ENCODE measurements at places on chromosomes 2 and 18.

DNA sequence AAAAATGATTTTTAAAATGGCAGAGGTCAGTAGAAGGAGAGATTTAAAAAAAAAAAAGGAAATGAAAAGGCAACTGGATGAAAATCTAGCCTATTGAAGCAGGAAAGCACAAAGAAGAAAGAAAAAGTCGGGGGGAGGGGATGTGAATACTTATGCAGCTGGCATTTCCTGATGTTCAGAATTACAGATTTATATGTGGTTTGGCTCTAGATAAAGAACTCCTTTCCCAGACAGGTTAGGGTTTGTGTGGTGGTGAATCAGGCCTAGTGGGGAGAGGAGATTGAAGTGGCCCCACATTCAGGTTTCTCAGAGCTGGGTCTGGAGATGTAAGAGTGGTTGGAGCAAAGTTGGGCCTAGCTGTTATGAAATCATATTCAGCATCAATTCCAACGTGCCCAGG lies 394.4 kb downstream of the FIGN start:
- H3K36me3 ChIP-seq, result no peaks in the 10 kb centered on the region
- H3K27ac ChIP-seq, result no peak overlapping the region
- H3K27me3 ChIP-seq, result no peaks in the 10 kb centered on the region
- no peaks in the 10 kb centered on the region for H3K4me1 ChIP-seq
- no peak overlapping the region for H3K4me3 ChIP-seq

GRCh38 chr18:10315522-10315921 lies 138.9 kb upstream of the APCDD1 start:
- H3K27me3 ChIP-seq, result no peaks in the 10 kb centered on the region
- no peaks in the 10 kb centered on the region for H3K4me1 ChIP-seq
- no peak for DNase-seq
- no peaks in the 10 kb centered on the region for H3K36me3 ChIP-seq
- no peak overlapping the region for H3K27ac ChIP-seq

GRCh38 chr2:3102922-3103569 lies 274.6 kb downstream of the EIPR1 start:
- H3K4me1 ChIP-seq, result no peaks in the 10 kb centered on the region
- DNase-seq, result no peak
- H3K27ac ChIP-seq, result no peak overlapping the region
- no peaks in the 10 kb centered on the region for H3K27me3 ChIP-seq
- no peak overlapping the region for H3K4me3 ChIP-seq

GRCh38 chr2:132680544-132680943 lies 10.5 kb upstream of the LYPD1 start:
- no peaks in the 10 kb centered on the region for H3K27me3 ChIP-seq
- no peaks in the 10 kb centered on the region for H3K4me1 ChIP-seq
- H3K36me3 ChIP-seq, result no peaks in the 10 kb centered on the region
- no peak overlapping the region for H3K4me3 ChIP-seq
- no peak overlapping the region for H3K27ac ChIP-seq
- no peak for DNase-seq

DNA sequence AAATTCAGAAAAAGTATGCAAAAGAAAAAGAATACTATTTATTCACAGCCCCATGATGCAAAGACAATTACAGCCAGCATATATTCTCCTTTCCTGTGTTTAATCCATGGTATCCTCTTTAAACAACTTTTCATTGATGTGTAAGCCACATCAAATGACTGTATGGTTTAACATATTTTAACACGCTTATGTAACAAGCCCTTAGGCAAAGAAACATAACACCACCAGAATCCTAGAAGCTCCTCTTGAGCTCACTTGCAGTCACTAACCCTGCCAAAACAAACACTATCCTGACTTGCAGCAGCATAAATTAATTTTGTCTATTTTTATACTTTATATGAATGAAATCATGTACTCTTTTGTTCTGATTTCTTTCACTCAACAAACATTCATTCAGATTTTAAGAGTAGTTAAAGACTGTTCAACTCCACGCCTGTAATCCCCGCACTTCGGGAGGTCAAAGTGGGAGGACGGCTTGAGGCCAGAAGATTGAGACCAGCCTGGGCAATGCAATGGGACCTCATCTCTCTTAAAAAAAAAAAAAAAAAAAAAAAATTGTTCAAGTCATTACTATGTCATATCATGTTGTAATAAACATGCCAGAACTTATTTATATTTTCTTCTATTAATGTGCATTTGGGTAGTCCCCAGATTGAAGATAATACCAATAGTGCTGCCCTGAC lies 226.3 kb downstream of the NBAS start:
- H3K27me3 ChIP-seq, result no peaks in the 10 kb centered on the region
- H3K27ac ChIP-seq, result no peak overlapping the region
- H3K4me3 ChIP-seq, result no peak overlapping the region
- H3K36me3 ChIP-seq, result no peaks in the 10 kb centered on the region
- no peaks in the 10 kb centered on the region for H3K4me1 ChIP-seq

- no peak overlapping the region for H3K27ac ChIP-seq
- no peak overlapping the region for H3K4me3 ChIP-seq
- DNase-seq, result no peak
These were observed 90.7 kb downstream of the ZBTB7C start for GRCh38 chr18:48318436-48318835.

DNA sequence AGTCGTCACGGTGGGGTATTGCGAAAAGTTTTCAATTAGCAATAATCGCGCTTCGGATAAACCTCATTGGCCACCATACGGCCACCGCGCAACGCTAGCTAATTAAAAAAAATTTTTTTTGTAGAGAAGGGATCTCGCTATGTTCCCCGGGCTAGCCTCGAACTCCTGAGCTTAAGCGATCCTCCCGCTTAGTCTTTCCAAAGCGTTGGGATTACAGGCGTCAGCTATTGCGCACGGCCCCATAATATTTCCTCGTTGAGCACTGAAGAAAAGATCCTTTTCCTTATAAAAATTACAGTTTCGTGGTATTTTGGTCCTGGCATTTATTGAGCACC lies 759 bp upstream of the ACTR1B start:
- H3K27ac ChIP-seq, result peak overlapping the region; percentile 96
- peak overlapping the region; percentile 81 for H3K4me3 ChIP-seq
- no peaks in the 10 kb centered on the region for H3K36me3 ChIP-seq
- H3K27me3 ChIP-seq, result no peaks in the 10 kb centered on the region
- no peak for DNase-seq

DNA sequence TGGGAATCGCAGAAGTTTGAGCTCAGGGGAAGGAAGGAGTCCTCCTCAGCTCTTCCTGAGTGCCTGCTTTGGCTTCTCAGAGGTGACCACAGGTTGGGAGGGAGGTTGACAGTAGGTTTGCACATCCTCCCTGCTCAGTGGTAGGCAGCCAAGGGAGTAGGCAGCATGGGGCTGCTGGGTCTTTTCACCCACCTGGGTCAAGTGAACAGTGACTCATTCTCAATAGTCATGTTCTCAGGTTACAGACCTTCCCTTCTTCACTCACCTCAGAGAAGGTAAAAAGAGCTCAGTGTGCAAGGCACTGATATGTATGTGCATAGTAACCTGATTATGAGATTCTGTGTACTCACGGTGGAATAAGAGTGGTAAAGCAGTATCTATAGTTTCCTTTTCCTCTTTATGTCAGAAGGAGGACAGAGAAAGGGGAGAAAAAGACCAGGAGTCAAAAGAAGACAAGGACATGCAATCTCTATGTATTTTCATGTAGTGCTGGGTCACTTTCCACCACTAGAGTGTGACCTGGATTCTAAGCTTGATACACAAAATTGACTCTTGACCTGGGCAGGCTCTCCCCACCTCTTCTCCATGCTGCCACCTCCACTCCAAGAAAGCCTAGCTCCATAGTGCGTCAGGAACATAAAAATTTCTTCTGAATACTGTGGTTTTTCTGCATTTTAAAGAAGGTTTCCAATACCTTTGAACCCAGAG lies 36.5 kb upstream of the ASNSD1 start:
- no peak overlapping the region for H3K27ac ChIP-seq
- no peaks in the 10 kb centered on the region for H3K4me1 ChIP-seq
- H3K36me3 ChIP-seq, result no peaks in the 10 kb centered on the region
- DNase-seq, result no peak
- no peak overlapping the region for H3K4me3 ChIP-seq
- H3K27me3 ChIP-seq, result no peaks in the 10 kb centered on the region

GRCh38 chr2:68428746-68429145 lies 38.3 kb downstream of the FBXO48 start:
- H3K36me3 ChIP-seq, result no peaks in the 10 kb centered on the region
- DNase-seq, result no peak
- no peak overlapping the region for H3K4me3 ChIP-seq
- no peak overlapping the region for H3K27ac ChIP-seq

DNA sequence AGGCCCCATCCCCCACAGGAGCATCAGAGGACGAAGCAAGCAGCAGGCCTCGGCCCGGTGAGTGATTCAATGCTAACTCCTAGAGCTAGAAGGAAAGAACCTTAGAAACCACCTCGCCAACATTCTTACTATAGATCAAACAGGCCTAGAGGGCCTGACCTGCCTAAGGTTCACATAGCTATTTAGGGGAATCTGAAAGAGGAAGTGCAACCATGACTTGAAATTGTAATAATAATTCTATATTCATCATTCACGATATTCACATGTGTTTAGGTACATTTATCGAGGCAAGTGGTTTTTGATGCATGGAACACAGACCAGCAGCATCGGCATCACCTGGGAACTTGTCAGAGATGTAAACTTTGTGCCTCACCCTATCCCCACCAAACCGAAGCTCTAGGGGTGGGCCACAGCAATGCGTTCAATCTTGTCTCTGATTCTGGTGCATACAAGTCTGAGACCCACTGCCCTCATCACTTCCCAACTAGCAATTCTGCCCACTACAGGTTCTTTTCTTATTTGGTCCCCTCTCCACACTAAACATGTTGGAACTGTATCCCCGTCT lies 78.0 kb upstream of the DNMT3A start:
- H3K27me3 ChIP-seq, result no peaks in the 10 kb centered on the region
- DNase-seq, result peak; percentile 95
- H3K36me3 ChIP-seq, result no peaks in the 10 kb centered on the region
- H3K4me1 ChIP-seq, result peaks cover 50% of the 10 kb centered on the region
- H3K4me3 ChIP-seq, result peak overlapping the region; percentile 47
- H3K27ac ChIP-seq, result peak overlapping the region; percentile 97

DNA sequence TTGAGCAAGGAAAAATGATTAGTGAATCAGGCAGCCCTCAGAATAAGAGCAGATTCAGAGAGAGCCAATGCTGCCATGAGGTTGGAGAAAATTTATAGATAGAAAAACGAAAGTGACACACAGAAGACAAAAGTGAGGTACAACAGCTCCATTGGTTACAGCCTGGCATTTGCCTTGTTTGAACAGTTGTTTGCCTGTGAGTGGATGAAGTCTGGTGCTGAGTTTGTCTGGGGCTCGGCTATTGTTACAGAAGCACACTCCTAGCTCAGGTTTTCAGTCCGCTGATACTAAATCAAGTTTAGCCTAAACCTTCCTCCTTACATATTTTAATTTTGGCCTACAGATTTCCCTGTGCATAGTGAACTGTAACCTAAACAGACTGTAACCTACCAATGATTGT lies 387.8 kb upstream of the RAB12 start:
- no peak overlapping the region for H3K27ac ChIP-seq
- no peaks in the 10 kb centered on the region for H3K27me3 ChIP-seq
- no peaks in the 10 kb centered on the region for H3K4me1 ChIP-seq
